Stimulated activated CD8-positive, alpha-beta memory T cell treated with anti-CD3 and anti-CD28 coated beads, Interleukin-15, amount 100 ng/mL, for 48 hours (primary cell): ENCODE measurements at places on chromosomes 5 and 9.

GRCh38 chr5:172733131-172733973 is 37.6 kb downstream of the DUSP1 start:
- no peak for DNase-seq

DNA sequence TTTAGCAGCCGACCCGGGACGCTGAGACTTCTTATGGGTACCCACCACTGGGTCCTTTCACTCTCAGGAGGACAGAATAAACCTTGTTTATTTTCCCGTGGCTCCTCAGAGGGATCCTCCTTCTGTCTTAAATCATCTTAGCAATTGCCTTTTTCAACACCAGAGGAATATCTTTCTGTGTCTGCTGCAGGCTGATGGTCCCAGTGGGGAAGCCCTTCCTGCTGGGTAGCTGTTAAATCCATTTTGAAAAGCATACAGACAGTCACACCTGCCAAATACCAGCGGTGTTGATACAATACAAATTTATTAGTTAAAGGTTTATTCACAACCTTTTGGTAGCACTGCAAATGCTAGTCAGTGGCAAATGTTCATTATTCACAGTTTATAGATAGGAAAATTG is 222.9 kb downstream of the AOPEP start:
- DNase-seq, result no peak

DNA sequence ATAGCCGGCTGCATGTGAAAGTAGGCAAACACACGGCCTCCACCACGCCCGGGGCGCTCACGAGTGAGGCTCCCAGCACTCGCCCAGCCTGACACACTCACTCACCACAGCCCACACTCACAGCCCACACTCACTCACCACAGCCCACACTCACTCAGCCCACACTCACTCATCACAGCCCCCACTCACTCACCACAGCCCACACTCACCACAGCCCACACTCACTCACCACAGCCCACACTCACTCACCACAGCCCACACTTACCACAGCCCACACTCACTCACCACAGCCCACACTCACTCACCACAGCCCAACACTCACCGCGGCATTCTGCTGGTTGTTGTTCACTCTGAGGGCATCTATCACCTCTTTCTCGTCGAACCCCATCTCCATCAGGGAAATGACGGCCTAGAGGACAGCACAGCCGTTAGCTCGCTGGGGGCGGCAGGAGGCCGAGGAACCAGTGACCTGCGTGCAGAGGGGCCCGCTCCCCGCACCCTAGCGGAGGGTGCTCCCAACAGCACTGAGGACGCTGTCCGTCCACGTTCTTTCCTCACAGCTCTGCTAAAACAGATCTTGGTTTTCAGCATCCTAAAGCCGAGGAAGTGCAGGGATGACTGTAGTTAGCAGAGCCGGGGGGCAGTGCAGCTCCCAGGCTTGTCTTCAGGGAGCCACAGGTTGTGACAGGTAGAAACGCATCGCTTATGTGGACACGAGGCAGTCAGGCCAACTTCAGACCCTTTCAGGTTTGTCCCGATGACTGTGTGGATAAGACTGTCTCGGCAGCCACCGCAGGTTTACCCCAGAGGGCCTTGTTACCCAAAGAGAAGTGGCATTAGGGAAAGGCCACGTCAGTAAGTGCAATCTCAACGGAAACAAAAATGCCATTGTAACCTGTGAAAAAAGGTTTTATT is 21.6 kb downstream of the UBAC1 start:
- DNase-seq, result peak; percentile 47

GRCh38 chr5:119597728-119598298 is 31.5 kb upstream of the FAM170A start:
- DNase-seq, result no peak

DNA sequence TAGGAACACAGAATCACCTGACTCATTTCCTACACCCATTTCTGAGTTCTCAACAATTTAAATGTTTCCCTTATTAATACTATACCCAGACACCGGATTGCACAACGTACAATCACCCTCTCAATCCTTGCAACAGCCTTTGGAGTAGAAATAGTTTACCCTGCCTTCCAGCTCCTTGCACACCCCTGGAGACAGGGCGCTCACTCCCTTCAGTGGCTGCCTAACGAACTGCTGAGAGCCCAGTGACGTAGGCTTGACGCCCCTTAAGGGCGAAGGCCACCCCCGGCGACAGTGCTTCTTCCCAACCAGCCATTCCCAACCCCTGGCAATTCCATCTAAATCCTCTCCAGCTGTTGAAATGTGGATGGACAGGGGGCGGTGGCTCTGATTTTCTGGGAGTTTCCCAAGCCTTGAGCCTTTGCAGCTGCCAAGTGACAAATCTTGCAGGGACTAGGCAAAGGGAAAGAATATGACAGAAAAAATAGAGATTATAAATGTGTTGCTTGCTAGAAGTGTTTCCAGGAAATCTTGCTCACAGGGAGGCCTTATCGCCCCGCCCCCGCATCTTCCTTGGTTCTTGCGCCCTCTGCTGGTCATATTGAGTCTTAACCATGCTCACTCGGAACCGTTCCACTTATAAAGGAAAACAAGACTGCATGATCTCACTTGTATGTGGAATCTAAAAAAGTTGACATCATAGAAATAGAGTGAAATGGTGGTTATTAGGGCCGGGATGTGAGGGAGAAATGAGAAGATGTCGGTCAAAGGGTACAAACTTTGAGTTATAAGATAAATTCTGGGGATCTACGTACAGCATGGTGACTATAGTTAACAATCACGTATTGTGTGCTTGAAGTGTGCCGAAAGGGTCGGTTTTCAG is 7.6 kb upstream of the BARX1 start:
- DNase-seq, result peak; percentile 60

GRCh38 chr9:26462213-26462612 is 430.4 kb downstream of the CAAP1 start:
- DNase-seq, result no peak

- no peak for DNase-seq
These were observed 22.5 kb upstream of the SPARC start for GRCh38 chr5:151709109-151709735.

GRCh38 chr5:137279521-137280231 is 219.4 kb downstream of the SPOCK1 start:
- DNase-seq, result no peak

GRCh38 chr5:61501971-61502370 is 169.9 kb downstream of the ZSWIM6 start:
- DNase-seq, result no peak

DNA sequence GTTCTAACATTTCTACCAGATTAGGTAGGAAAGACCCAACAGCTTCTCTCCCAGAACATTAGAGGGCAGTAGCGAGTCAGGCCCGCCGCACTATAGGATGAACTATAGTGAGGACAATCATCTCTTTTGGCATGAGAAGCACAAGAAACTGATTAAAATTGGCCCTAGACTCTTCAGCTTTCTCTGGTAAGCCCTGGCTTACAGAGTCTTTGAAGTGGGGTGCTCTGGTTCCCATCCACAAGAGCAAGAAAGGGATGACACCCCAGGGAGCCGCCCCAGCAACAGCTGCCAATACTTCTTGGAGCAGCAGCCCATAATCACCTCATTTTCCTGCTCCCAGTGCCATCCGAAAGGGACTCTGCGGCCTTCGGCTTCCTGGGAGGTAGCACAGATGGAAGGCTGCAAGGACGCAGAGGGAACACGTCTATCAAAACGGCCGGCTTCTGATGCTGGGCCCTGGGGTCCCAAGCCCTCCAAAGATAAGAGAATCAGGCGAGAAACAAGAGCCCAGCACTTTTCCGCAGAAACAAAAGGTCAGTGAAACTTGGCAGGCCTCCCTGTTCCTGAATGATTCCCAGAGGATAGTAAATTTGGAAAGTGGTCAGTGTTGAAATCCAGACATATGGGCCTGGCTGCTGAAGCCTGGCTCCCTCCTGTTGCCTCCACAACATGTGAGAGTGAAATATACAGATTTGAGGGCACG is 69.3 kb downstream of the HSD17B3 start:
- no peak for DNase-seq

- no peak for DNase-seq
These were observed 54.0 kb upstream of the STXBP1 start for GRCh38 chr9:127557998-127558546.

- DNase-seq, result no peak
These were observed 1149.0 kb downstream of the EFNA5 start for GRCh38 chr5:106521701-106522100.

DNA sequence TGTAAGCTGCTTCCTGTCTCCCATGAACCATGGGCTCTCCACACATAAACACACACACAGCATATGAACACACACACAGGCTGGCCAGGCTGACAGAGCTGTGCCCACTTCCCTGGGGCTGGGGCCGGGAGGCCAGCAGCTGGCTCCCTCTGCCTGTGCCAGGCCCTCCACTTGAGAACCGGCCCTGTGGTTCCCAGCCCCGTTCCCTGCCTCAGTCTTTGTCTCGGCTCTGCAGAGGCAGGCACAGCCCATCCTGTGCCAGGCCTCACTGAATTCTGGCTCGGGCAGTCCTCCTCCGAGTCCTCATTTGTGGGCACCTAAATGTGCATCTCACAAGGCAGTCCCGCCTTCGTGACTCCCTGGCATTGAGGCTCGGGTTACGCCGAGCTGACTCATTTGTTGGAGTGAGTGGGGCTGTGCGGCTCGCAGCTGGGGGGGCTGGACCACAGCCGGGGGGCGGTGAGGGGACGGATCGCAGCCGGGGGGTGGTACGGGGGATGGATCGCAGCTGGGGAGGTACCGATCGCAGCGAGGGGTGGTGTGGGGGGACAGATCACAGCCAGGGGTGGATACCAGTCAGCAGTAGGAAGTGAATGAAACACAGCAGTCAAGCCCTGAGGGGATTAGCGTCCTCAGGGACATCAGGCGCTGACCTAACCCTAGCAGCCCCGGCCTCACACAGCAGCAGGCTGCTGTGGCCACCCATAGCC is 72.3 kb downstream of the PSMB7 start:
- DNase-seq, result no peak

GRCh38 chr5:132184588-132184987 is 43.1 kb downstream of the P4HA2 start:
- no peak for DNase-seq

DNA sequence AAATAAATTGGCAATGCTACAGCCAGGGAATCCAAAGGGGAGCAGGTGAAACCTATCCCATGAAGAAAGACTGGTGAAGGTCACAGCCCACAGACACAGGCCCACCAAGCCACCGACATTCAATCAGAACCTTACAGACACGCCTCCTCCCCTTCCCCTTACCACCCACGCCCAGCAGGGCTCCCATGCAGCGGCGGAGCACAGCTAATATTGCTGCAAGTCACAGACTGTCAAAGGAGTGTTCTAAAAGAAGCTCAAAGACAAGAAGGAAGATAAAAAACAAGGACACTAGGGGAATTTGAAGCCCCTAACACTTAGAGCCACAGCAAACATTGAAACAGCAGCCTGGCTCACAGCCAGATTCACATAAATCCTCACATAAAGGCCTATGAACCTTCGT is 91.2 kb downstream of the MED10 start:
- DNase-seq, result no peak

DNA sequence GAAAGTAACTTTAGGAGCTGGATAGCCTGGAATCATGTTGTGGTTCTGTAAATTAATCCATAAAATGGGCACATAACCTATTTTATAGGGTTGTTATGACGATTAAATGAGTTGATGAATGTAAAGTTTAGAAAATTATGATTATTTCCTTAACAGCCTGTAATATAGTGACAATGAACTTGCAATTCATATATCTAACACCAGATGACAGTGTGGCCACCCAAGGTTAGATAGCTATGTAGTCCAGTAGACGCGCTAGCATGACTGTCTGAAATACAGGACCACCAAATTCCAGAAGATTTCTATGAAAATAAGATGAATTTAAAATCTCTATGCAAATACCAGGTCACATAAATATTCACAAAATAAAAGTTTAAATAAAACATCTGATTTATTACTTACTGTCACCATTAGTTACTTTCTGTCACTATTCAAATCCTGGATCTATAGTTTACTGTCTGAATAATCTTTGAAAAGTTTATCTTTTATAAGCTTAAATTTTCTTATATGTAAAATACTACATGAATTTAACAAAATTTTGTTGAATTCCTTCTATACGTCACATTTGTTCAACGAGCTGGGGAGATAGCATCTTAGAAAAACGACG is 26.1 kb upstream of the MACIR start:
- no peak for DNase-seq

DNA sequence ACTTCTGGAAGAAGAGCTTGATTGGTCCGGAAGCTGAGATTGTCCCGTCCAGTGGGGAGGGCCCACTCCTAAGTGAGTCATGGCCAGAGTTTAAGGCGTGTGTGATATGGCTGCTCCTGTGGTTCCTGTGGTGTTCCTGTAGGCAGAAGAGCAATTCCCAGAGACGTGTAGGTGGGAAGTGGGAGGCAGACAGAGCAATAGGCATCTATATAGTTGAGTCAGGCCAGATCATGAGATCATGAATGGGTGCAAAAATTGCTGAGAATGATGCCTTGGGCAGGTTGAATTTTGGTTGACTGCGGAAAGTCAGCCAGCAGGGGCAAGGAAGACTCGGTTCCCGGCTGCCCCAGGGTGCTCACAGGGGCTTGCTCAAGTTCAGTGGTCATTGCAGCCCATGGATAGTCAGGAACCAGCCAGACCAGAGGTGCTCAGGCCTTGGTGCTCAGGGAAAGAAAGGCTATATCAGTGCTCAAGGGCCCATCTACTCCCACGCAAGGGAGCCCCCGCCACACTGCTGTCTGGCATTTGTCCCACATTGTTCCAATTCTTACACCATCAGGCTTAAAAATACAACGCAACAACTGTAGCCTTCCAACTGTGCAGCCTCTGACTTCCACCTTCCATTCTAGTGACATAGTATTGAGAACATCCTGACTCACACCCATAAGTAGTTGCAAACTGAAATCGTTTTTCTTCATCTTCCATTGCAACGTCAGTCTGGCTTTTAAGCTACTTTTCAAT is 21.0 kb upstream of the GSN start:
- DNase-seq, result no peak

- DNase-seq, result no peak
These were observed 17.2 kb downstream of the PITX1 start for GRCh38 chr5:135016861-135017290.

- DNase-seq, result no peak
These were observed 611.8 kb downstream of the TLE1 start for GRCh38 chr9:81077572-81077971.

- no peak for DNase-seq
These were observed 55.7 kb upstream of the FANCC start for GRCh38 chr9:95373069-95373681.

DNA sequence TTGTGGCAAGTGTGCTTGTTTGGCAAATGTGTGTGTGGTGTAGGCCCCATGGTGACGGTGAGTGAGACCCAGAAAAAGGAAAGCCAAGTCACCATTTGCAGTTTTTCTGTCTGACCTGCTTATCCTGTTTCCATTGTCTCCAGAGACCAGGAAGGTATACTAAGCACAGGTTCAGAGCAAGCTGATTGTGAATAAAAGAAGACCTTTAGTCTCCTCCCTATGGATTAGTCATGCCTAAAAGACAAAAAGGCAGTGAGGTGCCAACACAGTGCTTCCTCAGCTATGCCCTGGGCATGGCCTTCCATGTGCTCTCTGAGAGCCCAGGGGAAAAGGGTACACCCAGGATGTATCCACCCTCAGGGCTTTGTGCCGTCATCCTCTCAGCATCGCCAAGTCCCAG is 49.2 kb upstream of the SHOC1 start:
- DNase-seq, result no peak

- no peak for DNase-seq
These were observed 1037.3 kb upstream of the WWC1 start for GRCh38 chr5:167254132-167254531.

- no peak for DNase-seq
These were observed 175.3 kb downstream of the SMC2 start for GRCh38 chr9:104269374-104269773.

- DNase-seq, result no peak
These were observed 16.0 kb downstream of the FRRS1L start for GRCh38 chr9:109150925-109151545.

- DNase-seq, result no peak
These were observed 177.3 kb downstream of the CD180 start for GRCh38 chr5:67019065-67019845.
